Amygdala (tissue), 56 donors: ENCODE measurements at places on chromosomes 7 and 10.

DNA sequence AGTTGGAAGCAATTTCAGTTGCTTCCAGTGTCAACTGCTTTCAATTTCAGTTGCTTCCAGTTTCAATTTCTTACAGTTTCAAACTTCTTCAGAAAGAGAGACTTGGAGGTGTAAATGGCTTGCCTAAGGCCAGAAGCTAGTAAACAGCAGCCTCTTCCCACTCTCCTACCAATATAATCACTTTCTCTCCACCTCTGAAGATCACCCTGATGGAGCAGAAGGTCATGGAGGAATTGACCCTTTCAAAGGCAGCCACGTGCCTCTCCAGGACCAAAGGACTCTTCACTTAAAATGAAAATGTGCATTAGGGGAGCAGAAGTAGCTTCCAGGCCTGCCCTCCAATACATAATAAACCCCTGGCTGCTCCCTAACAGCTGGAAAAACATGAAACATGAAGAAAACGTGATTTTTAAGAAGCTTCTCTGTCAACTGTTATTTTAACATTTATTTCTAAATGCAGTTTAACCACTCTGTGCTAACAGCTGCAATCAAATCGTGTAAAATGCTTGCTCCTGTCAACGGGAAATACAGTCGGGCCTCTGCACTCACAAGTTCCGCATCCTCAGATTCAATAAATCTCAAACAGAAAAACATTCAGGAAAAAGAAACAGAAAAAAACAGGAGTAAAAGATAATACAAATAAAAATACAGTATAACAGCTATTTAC lies 1020.6 kb downstream of the XPNPEP1 start:
- DNase-seq: no peak

GRCh38 chr7:342681-343216 lies 52.8 kb downstream of the FOXL3 start:
- no peak for DNase-seq

GRCh38 chr10:132943791-132944404 lies 1.5 kb upstream of the CFAP46 start:
- no peak for DNase-seq

DNA sequence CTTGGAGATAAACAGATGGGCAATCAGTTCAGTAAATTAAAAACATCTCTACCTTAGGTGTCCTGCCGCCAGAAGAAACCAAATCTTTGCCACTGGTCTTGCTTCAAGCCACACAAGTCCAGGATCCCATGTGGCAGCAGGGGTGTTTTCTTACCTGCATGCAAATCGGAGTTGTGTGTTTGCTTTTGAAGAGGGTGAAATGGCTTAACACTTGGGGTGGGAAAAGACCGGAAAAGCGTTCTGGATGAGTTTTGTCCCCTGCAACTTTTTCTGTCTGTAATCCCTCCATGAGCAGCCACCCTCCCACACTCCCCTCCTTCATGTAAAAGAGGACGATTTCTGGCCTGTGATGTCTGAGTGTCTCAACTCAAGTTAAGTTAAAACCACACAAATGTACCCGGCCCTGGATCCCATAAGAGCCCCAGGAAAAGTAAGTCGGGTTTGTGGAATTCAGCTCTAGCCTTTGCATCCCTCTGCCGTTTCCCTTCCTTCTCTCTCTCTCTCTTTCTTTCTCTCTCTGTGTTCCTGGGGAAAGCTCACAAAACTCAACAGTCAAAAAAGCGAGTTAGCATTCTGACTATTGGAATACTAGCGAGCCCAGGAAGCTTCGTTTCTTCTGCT lies 178.5 kb downstream of the TCF7L2 start:
- no peak for DNase-seq

DNA sequence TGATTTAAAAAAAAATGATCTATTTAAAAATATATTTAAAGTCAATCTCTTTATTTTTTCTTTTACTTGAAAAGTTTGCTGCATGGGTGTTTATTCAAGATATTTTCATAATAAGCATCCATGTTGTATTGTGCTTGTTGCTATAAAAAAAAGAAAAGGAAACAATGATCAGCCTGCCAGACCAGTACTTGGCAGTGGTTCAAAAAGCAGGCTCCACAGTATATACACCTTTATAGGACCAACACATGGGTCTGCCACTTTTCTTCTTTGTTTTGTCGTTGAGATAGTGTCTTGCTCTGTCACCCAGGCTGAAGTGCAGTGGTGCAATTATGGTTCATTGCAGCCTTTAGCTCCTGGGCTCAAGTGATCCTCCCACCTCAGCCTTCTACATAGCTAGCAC lies 228.0 kb downstream of the TWIST1 start:
- DNase-seq: no peak

GRCh38 chr10:2296179-2296891 lies 559.0 kb upstream of the ADARB2 start:
- DNase-seq: no peak

DNA sequence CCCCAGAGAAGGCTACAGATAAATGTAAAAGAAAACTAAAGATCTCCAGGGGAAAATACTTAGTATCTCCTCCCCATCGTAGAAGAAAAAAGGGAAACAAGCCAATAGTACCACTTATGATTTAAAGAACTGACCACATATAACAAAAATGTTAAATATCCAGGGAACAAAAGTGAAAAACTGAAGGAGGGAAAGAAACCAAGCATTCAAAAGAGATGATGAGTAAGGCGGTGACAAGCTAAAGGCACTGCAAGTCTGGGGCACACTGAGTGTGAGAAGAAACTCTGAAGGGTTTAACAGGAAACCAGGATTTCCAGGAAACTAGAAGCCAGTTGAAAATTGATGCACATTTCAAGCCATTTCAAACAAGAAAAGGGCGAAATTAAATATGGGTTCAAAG lies 226.3 kb downstream of the AHR start:
- no peak for DNase-seq

GRCh38 chr10:130046591-130046990 lies 64.0 kb downstream of the C10orf143 start:
- no peak for DNase-seq

GRCh38 chr7:12066004-12066403 lies 145.1 kb upstream of the TMEM106B start:
- no peak for DNase-seq

DNA sequence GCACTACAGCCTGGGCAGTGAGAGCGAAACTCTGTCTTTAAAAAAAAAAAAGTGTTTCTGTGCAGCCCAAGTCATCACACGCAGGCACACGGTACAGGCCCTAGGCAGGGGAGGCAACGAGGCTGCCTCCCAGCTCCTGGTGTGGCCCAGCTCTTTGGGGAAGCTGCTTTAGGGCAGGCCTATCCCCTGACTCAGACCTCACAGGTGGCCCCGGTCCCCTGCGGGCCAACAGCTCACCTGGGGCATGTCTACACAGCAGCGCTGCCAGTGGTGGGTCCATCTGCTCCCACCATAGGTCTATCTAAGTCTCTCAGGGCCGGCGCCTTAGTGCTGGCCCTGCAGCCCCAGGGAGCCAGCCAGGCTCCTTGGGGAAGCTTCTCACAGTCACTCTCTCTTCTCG lies 31.4 kb downstream of the ZAN start:
- no peak for DNase-seq

GRCh38 chr7:155206318-155207020 lies 91.2 kb upstream of the INSIG1 start:
- no peak for DNase-seq

DNA sequence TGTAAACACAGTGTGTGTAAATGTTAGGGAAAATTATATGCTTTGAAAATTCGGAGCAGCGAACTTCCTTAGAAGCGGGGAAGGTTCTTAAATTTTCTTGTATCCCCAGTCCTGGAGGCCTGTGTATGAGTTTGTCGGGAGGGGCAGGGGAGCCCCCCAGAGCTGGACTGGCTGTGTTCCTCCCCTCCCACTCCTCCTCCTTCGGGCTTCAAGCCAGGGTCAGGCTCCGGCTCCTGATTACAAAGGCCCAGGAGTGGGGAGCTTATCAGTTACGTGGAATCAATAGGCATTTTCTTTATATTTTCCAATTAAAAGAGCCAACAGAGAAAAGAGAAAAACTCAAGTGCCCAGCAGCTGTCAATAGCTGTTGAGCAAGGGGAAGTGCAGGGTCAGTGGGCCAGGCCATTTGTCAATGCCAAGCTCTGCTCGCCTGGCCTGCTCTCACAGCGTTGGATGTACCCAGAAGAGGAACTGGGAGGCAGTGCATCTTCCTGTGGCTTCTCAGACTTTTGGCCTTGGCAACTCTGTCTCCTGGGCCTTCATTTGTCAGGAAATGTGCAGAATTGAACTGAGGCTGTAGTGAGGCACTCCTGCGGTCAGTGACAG lies 156.9 kb upstream of the PCBD1 start:
- DNase-seq: no peak

GRCh38 chr7:112610636-112611035 lies 129.8 kb downstream of the LSMEM1 start:
- DNase-seq: no peak

- DNase-seq: no peak
Observed at GRCh38 chr7:116715077-116715476, 43.1 kb downstream of the MET start.

DNA sequence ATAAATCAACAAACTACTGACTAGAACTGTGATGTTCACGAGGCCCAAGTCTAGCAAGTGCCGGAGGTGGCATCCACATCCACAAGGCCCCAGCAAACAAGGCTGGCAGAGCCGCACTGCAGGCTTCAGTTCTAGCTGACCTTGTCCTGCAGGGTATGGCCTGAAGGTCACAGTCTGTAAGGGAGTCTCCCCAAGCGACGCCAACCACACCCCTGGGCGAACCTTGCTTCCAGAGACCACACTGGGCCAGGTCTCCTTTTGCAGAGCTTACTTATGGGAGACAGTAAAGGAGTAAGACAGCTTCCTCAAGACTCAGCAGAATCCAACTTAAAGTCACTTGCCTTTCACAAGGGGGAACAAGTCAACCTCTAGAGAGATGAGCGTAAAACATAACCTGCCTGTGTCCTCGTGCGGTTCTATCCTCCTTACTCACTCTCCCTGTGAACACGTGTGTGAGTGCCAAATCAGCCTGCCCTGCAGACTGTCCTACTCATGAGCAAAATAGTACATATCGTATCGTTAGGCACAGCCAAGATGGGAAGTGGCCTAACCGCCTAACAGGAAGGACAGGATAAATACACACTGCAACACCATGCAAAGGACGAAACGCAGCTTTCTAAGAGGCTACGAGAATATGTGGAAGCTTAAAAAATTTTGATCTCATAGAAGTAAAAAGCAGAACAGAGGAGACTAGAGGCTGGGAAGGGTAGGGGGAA lies 22.7 kb downstream of the FAM53B start:
- no peak for DNase-seq

DNA sequence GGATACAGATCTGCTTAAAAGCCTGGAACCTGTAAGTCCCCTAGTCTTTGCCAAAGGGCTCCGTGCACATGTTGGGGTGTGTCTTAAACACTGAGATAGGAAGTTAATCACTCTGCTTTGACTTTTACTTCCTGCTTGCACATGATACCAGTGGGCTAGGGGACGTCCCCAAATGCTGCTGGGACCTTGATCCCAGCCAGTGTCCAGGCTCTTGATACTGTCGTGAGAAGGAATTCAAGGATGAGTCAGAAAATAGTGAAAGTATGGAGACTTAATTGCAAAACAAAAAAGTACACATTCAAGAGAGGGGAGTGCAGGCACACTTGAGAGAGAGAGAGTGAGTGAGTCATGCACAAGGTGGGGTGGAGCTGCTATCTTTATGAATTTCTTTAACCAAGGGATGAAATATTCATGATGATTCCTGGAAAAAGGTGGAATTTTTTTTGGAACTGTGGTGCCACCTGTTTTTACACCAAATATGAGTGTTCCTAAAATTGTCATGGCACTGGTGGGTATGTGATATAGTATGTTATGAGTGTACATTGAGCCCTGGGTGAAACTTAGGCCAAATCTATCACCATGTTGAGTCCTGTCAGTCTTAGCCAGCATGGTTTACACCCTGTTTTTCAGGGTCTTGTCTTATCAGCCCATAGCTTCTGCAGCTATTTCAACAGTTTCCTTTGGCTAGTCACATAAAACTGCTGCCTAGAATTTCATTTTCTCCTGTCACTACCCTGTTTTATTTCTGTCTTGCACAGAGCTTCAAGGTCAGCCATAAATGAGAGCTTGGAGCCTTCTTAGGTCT lies 88.3 kb upstream of the CYP26C1 start:
- no peak for DNase-seq

- DNase-seq: no peak
Observed at GRCh38 chr7:151340794-151341356, 737 bp upstream of the NUB1 start.

DNA sequence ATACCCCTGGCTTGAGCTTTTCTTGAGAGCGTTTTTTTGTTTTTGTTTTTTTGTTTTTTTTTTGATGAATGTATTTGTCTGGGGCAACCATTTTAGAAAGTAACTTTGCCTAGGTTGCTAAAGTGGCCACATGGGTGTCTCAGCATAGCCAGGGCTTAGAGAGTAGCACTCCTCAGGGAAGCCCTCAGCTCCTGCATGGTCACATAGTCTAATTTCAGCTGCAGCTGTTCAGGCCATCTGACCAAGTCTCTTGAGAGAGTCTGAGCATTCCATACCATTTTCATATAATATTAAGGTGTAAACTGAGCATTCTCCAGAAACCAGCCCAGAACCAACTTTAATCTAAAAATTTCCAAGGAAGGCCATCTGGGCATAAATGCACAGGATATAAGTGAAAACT lies 186.4 kb downstream of the NPSR1 start:
- DNase-seq: no peak

DNA sequence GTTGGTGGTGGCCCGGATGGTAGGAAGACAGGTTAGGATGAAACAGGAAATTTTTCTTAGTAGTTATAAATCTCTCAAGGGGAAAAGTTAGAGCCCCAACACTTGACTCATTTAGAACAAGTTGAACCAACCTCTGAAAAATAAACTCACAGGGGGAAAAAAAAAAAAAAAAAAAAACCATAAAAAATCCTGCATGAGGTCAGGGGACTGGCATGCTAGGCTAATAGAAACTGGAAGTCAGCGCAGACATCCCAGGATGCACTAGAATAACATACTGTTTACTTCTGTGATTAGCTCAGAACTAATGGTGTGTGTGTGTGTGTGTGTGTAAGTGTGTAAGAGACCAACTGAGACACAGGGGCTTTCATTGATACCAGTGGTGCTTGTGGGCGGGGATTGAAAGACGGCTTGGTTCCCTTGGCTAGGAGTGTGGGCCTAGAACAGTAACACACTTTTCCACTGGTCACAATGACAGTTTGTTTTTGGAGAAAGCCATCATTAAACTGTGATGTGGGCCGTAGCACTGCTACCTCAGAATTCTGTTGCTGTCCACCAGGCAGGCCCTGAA lies 491.6 kb upstream of the GALNT17 start:
- no peak for DNase-seq

- no peak for DNase-seq
Observed at GRCh38 chr10:120477021-120477742, 20.2 kb downstream of the PLPP4 start.
